ENCODE measurements at places on chromosomes 3 and 15.

GRCh38 chr15:34119291-34119690 lies 17.4 kb downstream of the PGBD4 start:
- DNase-seq: no peak

DNA sequence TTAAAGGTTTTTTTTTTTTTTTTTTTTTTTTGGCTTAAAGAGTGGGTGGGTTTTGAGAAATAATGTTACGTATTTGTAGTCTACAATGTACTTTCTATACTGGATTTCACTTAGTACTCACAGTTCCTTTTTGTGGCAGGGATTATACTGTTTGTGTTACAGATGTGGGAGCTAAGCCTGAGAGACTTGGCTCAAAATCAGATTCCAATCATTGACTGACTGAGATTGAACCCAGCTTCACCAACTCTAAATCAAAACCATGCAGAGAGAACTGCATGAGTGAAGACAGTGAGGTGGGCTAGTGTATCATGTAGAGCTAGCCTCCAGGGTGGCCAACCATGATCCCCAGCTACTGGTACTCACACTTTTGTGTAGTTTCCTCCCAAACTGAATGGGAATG lies 68.0 kb downstream of the TMEM108 start:
- DNase-seq: peak; percentile 73

DNA sequence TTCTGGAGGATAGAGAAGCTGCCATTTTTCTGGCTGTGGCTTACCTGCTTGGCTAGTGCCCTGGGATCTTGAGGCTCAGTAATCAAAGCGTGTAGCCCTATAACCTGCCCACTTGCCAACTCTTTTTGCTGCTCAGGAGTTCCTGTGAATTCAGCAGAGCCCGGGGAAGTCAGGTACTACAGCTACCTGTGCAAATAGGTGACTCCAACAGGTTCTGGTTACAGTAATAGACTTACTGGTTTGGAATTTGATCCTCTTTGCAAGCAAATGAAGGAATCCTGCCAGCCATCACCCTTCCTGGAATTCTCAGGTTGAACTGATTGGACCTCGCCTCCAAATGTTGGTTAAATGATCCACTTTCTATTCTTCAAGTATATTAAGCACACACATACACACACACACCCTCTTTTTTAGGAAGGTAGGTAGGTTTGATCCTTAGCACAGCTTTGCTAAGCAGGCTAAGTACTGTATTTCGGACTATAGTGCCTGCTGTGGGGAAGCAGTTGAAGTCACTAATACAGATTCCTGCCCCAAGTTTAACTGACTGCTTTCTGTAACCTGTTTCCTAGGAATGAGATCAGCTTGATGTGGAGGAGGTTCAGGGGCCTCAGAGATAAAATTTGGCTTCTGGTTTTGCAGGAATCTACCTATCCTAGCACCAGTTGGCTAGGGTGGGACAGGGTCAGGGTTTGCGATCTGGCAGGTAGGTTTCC lies 2.3 kb downstream of the PPCDC start:
- DNase-seq: no peak

- no peak for DNase-seq
These were observed 80.6 kb upstream of the PRR20G start for GRCh38 chr3:127368186-127369032.

- no peak for DNase-seq
These were observed 406.1 kb upstream of the ONECUT1 start for GRCh38 chr15:53196242-53196641.

DNA sequence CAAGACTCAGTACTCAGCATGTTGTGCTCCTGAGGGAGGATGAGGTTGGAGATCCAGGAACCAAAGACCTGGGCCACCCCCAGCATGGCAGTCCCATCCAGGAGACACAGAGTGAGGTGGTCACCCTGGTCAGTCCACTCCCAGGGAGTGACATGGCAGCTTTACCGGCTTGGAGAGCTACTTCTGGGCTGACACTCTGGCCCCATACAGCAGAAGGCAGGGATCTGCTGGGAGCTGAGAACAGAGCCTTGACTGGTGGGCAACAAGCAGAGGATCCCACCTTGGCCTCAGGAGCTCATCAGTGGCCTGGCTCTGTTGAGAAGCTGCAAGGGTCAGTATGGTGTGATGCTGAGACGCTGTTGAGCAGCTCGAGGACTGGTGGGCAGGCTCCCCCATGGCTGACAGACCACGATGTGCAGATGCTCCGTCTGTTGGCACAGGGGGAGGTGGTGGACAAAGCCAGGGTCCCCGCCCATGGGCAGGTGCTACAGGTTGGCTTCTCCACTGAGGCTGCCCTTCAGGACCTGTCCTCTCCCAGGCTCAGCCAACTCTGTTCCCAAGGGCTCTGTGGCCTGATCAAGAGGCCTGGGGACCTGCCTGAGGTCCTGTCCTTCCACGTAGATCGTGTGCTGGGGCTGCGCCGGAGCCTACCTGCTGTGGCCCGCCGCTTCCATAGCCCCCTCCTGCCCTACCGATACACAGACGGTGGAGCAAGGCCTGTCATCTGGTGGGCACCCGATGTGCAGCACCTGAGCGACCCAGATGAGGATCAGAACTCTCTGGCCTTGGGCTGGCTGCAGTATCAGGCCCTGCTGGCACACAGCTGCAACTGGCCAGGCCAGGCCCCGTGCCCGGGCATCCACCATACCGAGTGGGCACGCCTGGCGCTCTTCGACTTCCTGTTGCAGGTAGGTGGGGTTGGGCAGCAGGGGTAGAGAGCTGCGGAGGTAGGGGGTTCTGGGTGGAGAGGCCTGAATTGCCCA lies 53.8 kb downstream of the GASK1A start:
- DNase-seq: no peak

All from skin of body (tissue), 3 donors.